ENCODE measurements at places on chromosomes 7 and 10. TPM values are rescaled to one million over a fixed set of nuclear protein-coding genes. Genes with fewer than 3 reads are reported as not detected.

The PLEKHS1 gene
- total RNA-seq = not detected

The NPY4R2 gene
- total RNA-seq = 0.14 TPM

The FRMPD2 gene
- total RNA-seq = 0.43 TPM

The FGL2 gene
- total RNA-seq = 0.05 TPM

The SLC16A12 gene
- total RNA-seq = 3.1 TPM

The TAS2R3 gene
- total RNA-seq = 5.6 TPM

GRCh38 chr10:2358586-2358985 is 621.3 kb upstream of the ADARB2 start:
- no peak overlapping the region for H3K27ac ChIP-seq
- DNase-seq = no peak
- no peaks in the 10 kb centered on the region for H3K4me1 ChIP-seq
- no peak overlapping the region for H3K4me3 ChIP-seq

GRCh38 chr10:66455304-66455703 is 470.5 kb upstream of the LRRTM3 start:
- H3K36me3 ChIP-seq = no peaks in the 10 kb centered on the region
- DNase-seq = no peak
- no peak overlapping the region for H3K27ac ChIP-seq

DNA sequence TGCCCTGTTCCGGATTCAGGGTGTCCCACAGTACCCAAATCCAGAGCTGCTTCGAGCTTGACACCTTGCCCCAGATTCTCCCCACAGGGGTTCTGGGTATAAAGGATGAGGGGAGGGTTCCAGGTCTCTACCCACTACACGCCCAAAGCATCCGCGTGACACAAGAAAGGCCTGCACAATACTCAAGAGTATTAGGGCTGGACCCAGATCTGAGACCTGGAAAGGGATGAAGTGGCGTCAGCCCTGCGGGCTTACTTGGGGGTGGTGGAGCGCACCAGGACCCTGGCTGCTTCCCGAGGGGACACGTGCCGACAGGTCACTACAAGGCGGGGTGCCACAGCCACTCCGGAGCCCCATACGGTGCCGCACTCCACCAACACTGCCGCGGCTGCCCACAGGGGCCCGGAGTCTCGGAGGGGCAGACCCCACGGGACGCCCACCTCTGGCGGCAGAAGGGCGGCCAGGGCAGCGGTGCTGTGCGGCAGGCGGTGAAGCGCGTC is 1.3 kb downstream of the TYSND1 start:
- H3K36me3 ChIP-seq = peaks cover 9% of the 10 kb centered on the region
- no peaks in the 10 kb centered on the region for H3K27me3 ChIP-seq
- H3K27ac ChIP-seq = peak overlapping the region; percentile 87
- peak overlapping the region; percentile 72 for H3K4me3 ChIP-seq

DNA sequence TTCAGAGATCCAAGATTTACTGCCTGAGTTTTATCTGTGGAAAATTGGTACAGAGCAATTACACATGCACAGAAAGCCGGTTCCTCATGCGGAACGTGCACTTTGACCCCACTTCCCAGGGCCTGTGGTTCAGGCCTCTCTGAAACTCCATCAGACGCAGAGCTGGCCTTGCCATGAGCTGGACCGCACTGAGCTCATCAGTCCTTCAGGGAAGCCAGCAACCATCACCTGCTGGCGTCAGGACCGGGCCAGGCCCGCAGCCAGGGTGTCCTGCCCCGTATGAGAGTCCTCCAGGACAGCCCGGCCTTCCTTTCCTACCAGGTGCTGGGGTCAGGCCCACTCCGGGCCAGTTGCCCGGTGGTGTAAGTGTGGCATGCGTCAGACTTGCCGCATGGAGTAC is 446.5 kb upstream of the FOXK1 start:
- H3K4me3 ChIP-seq = no peak overlapping the region
- H3K27ac ChIP-seq = no peak overlapping the region
- peaks cover 4% of the 10 kb centered on the region for H3K4me1 ChIP-seq
- no peak for DNase-seq
- no peaks in the 10 kb centered on the region for H3K27me3 ChIP-seq

- peaks cover 25% of the 10 kb centered on the region for H3K36me3 ChIP-seq
- H3K4me3 ChIP-seq = no peak overlapping the region
- no peak for DNase-seq
Measured at GRCh38 chr7:16404636-16405035, 16.7 kb downstream of the CRPPA start.

DNA sequence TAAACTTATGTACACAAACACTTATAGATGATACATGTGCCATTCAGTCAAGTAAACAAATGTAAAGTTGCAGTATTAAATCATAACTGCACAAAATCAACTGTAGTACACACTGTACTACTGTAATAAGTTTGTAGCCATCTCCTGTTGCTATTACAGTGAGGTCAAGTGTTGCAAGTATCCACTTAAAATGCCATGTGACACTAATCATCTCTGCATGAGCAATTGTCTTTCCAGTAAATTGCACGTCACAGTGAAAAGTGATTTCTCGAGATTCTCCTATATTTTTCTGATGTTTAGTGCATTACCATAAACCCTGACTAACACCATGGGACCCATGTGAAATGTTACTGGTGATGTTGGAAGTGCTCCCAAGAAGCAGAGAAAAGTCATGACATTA is 293.3 kb upstream of the SP4 start:
- H3K4me3 ChIP-seq = no peak overlapping the region
- peaks cover 65% of the 10 kb centered on the region for H3K27me3 ChIP-seq
- no peaks in the 10 kb centered on the region for H3K4me1 ChIP-seq
- H3K27ac ChIP-seq = no peak overlapping the region
- no peak for DNase-seq

GRCh38 chr10:128463991-128464760 is 338.0 kb upstream of the MKI67 start:
- H3K27me3 ChIP-seq = peaks cover 24% of the 10 kb centered on the region
- no peak overlapping the region for H3K4me3 ChIP-seq
- DNase-seq = no peak

DNA sequence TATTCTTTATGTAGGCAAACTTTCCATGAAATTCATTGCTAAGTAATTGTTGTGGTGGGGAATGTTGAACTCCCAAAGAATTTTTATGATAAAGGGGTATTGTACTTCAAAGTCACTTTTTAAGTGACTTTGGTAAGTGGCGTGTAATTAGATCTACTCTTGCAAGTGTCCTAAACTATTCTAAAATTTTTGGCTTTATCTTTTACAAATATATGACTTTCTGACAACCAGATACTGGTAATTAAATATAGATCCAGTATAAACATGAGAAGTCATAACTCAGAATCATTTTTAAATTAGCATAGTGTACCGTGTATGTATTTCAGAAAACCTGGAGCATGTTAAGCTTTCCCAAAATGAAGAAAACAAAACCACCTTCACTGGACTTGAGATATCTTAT is 84.7 kb upstream of the HGF start:
- H3K27ac ChIP-seq = no peak overlapping the region
- H3K4me3 ChIP-seq = no peak overlapping the region
- DNase-seq = no peak
- no peaks in the 10 kb centered on the region for H3K27me3 ChIP-seq
- H3K36me3 ChIP-seq = no peaks in the 10 kb centered on the region

DNA sequence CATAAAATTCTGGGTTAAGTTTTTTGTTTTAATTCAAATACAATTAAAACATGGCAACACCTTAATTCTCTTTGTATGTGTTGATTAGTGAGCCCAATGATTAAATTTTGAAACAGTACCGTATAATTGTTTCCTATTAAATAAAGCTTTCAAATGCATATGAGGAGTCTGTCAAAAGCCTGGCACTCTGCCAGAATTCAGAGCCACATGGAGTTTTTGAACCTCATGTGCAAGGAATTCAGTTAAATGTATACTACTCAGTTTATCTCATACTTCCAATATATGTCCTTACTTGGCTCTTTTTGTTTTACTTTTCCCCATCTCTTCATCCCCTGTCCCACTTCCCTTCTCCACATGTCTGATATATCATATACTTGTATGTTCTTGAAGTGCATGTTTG is 165.6 kb upstream of the FAM3C start:
- H3K4me1 ChIP-seq = peaks cover 8% of the 10 kb centered on the region
- no peaks in the 10 kb centered on the region for H3K27me3 ChIP-seq
- no peak overlapping the region for H3K27ac ChIP-seq

- no peak overlapping the region for H3K27ac ChIP-seq
- peaks cover 96% of the 10 kb centered on the region for H3K27me3 ChIP-seq
Measured at GRCh38 chr10:8035641-8036470, 18.6 kb upstream of the GATA3 start.

- no peak for DNase-seq
- no peak overlapping the region for H3K4me3 ChIP-seq
- no peaks in the 10 kb centered on the region for H3K27me3 ChIP-seq
- no peak overlapping the region for H3K27ac ChIP-seq
- H3K4me1 ChIP-seq = peaks cover 17% of the 10 kb centered on the region
- peaks cover 3% of the 10 kb centered on the region for H3K36me3 ChIP-seq
Measured at GRCh38 chr10:77253556-77254064, 384.0 kb downstream of the KCNMA1 start.

- no peaks in the 10 kb centered on the region for H3K36me3 ChIP-seq
- DNase-seq = no peak
- H3K27ac ChIP-seq = peak overlapping the region; percentile 74
- peaks cover 54% of the 10 kb centered on the region for H3K27me3 ChIP-seq
Measured at GRCh38 chr7:157737151-157738065, 400.6 kb downstream of the DNAJB6 start.

Measured in mesothelial cell of epicardium (in vitro differentiated cells).